Stimulated activated CD4-positive, alpha-beta T cell treated with anti-CD3 and anti-CD28 coated beads, Interleukin-4, amount 100 ng/mL, for 24 hours (primary cell): ENCODE measurements at places on chromosomes 13 and 19.

GRCh38 chr19:41888926-41889325 is 5.9 kb downstream of the ARHGEF1 start:
- DNase-seq, result no peak

GRCh38 chr19:48495396-48495795 is 16.2 kb downstream of the LMTK3 start:
- no peak for DNase-seq

DNA sequence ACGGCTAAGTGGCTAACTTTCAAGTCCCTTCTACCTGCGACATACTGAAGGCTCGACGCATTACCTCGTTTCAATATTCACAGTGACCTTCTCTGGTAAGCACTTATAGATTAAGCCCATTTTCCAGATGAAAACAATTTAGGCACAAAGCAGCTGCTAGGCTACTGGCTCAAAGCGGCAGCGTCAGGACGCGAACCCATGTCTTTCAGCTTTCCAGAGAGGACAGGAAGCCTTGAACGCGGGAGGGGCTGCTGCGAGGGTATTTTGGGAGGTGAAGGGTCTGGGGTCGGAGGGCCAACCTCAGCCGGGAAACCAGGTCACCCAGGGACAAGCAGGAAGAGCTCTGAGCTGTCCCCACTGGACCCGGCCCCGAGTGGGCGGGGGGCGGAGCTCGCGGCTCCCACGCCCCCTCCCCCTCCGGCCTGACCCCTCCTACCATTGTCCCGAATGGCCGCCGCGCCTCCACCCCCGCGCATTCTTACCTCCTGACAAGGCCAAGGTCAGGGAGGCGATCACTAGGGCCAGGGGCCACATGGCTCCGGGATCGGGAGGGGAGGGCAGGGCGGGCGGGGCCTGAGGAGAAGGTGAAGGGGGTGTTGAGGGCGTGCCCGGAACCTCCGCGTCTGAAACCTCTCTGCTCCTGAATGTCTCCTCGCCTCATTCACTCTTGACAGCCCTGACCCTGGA is at the start of gene KLK13:
Gene KLK13 (minus strand): TSS at position 559 of the 687 bp plus-strand sequence. CDS start 25 bp downstream, at position 534.
- DNase-seq, result no peak

DNA sequence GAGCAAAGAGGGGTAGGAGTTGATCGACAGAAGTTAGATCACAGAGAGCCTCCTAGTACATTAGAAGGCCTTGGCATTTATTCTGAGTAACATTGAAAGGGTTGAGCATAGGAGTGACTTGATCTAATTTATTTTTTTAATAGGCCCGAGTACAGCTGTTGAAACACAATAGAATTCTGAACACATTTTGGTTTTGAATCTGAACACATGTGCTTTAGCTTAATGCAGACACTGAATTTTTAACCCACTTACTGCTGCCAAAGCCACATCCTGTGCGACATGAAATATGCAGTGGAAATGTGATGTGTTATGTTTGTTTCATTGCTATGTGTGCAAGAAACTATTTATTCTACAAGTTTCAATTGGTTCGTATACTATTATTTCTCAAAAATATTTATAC is 1505.9 kb downstream of the PCDH9 start:
- DNase-seq, result no peak

DNA sequence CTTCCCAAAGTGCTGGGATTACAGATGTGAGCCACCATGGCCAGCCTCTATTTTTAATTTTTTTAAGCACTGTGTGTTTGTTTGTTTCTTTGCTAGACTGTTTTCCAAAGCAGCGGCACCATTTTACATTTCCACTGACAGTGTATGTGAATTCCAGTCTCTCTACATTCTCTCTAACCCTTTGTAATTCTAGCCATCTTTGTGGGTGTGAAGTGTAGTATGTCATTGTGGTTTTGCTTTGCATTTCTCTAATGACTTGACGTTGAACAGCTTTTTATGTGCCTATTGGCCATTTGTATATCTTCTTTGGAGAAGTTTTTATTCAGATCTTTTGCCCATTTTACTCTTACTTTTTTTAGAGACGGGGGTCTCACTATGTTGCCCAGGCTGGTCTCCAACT is 11.6 kb downstream of the PNPLA6 start:
- DNase-seq, result no peak

GRCh38 chr19:46133101-46133627 is 8.7 kb upstream of the IGFL3 start:
- DNase-seq, result no peak

GRCh38 chr13:75422028-75422427 is 59.9 kb downstream of the TBC1D4 start:
- DNase-seq, result no peak

- no peak for DNase-seq
Measured at GRCh38 chr13:40329781-40330485, 336.5 kb downstream of the FOXO1 start.

GRCh38 chr19:15280915-15281683 is 48.9 kb upstream of the EPHX3 start:
- DNase-seq, result no peak

DNA sequence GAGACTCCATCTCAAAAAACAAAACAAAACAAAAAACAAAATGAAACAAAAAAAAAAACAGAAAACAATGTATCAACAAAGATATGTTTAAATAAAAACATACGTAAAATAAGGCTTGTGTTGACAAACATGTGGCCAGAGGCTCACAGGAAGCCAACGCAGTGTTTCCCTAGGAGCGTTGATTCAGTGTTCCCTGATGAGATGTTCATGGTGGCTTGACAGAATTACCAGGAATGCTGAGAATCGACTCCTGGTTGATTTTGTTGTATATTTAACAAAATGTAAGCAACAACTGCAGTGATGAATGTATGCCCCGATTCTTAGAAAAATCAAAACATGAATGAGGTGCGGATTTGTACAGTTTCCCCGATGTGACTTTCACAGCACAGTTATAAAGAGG is 8.9 kb upstream of the ZNF787 start:
- DNase-seq, result no peak

DNA sequence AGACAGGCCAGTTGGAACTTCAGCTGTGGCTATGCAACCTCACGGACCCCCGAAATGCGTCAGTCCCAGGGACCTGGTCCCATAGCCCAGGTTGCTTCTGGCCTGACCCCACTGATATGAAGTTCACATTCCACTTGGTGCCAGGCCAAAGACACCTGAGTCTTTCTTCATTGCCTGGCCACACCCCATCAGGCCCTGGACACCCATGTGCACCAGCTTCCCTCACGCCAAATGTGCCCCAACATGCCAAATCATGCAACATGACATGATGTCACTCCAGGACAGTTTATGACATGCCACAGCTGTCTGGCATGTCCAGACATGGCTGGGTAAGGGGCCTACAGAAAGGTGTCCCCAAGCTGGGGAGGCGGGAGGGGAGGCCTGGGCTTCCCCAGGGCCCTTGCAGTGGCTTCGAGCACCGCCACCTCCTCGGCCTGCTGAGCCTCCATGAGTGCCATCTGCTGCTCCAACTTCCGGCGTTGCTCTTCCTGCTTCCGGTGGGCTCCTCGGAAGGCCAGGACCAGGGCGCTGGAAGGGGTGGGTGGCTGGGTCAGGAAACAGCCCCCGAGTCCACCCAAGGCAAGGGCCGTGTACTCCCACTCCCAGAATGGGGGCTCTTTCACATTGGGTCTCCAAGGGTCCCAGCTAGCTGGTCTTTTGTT is 4.3 kb upstream of the NR2F6 start:
- DNase-seq, result no peak

GRCh38 chr13:112466132-112467058 is 90.2 kb downstream of the SPACA7 start:
- no peak for DNase-seq

DNA sequence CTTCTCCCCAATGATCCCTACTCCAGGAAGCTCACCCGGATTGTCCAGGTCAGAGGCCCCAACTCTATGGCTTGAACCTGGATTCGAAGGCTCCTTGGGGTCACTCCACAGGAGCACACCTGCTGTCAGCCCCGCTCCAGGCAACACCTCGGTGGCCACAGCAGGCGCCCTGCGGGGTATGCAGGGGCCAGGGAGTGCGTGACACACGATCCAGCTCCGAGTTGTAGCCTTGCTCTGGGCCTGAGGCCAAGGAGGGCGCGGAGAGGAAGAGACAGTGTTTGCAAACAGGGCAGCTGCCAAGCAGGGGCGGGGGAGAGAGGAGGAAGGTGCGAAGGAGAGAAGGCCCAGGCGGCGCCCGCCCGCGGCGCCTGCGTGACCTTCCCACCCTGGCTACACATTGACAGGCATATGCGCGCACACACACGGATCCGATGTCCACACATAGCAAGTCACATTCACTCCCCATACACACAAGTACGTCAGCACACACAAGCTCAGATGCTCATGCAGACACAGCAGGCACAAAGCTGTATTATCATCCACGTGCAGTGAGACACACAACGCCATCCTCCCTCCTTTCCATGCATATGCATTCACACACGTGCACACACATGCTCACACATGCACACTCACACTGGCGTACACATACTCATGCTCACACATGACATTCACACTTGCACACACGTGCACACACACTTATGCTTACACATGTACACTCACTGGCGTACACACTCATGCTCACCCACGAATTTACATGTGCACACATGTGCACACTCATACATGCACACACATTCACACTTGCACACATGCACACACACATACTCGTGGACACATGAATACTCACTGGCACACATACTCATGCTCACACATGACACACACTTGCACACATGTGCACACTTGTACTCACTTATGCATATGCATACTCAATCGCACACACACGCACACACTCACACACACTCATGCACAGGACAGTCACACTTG is 10.4 kb downstream of the SBK2 start:
- DNase-seq, result no peak

DNA sequence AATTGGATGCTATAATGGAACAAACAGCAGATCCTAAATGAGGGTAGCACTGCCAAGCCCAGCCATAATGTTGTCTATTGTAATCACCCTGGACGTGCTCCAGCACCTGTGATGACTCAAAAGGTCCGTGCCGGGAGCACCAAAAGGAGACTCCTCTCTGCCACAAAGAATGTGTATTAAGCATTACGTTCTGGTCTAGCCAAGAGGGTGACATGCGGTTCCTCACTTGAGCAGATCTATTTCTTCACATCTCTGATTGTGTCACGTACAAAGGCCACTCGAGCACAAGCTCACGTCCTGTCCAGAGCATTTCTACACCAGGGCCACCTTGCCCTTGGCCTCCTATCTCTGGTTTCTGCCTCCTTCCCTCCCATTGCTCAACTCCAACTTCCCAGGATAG is 219.9 kb upstream of the IRS2 start:
- DNase-seq, result no peak

- no peak for DNase-seq
Measured at GRCh38 chr19:39813264-39813993, 20.5 kb downstream of the DYRK1B start.

- no peak for DNase-seq
Measured at GRCh38 chr13:73079359-73079758, 20.6 kb downstream of the KLF5 start.

- DNase-seq, result peak; percentile 91
Measured at GRCh38 chr19:2474232-2475017, 1.5 kb upstream of the GADD45B start.

- no peak for DNase-seq
Measured at GRCh38 chr13:87295636-87296035, 375.5 kb upstream of the SLITRK5 start.

DNA sequence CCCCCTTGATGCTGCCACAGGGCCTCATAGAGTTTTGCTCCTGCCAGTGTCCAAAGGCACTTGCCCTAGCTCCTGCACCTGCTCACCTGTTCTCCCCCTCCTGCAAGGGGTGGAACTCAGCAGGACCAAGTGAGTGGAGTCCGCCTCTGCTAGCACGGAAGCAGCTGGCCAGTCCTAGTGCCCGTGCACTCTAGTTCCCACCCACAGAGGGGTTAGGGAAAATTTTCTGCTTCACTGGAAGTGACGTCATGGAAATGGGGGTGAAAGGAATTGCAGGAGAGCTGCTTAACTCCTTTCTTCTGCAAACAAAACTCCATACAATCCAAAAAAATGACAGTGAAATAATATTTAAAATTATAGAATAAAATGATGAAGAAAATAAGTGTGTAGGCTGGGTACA is 609.7 kb upstream of the SLITRK1 start:
- DNase-seq, result no peak

DNA sequence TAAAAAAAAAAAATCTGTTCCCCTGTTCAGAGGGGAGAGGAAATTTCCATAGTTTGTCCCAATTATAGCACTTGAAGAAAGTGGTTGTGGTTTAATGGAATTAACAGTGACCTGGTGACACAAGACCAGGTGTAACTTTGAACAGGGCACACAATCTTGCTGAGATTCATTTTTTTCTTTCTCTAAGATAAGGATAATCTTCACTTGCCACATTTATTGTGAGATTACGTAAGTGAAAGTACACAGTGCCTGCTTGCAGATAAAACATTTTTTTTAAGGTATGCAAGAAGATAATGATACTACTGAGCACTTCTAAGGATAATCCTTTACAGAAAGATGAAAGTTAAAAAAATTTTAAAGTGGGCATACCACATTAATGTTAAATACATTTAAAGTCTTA is 448.1 kb downstream of the DIAPH3 start:
- no peak for DNase-seq

GRCh38 chr13:113219256-113219940 is 10.0 kb downstream of the CUL4A start:
- DNase-seq, result no peak

- DNase-seq, result no peak
Measured at GRCh38 chr19:8377598-8377997, 12.6 kb upstream of the RAB11B start.

GRCh38 chr19:1122972-1123363 is 19.2 kb downstream of the GPX4 start:
- peak; percentile 52 for DNase-seq
